ENCODE measurements at places on chromosomes 4 and X.

DNA sequence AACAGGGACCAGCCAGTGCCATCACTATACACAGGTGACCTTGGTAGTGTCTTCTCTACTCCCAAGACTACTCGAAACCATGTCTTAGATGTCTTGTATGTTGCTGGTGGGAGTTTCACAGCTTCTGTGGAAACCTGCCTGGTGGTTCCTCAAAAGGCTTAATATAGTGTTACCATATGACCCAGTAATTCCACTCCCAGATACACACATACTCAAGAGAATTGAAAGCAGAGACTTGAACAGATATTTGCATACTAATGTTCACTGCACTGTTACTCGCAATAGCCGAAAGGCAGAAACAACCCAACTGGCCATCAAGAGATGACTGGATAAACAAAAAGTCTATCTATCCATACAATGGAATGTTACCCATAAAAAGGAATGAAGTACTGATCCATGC, 3.1 kb downstream of the TFDP3 start:
- DNase-seq, result no peak

- DNase-seq, result no peak
Observed at GRCh38 chrX:17798921-17799320, 61.6 kb downstream of the SCML1 start.

DNA sequence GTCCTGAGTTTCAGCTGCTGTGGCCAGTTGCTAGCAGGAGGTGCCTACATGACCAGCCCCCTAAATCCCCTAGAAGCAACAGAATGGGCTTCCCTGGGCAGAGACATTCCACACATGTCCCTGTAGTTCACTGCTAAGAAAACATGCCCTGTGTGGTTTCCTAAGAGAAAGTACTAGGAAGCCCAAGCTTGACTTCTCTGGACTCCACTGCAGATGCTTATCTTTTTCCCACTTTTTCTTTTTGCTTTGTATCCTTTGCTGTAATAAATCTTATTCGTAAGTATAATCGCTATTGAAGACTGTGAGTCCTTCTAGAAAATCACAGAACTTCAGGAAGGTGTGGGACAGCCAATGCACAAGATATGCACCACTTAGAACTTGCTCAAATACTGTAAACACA, 15.6 kb downstream of the RPGR start:
- no peak for DNase-seq

DNA sequence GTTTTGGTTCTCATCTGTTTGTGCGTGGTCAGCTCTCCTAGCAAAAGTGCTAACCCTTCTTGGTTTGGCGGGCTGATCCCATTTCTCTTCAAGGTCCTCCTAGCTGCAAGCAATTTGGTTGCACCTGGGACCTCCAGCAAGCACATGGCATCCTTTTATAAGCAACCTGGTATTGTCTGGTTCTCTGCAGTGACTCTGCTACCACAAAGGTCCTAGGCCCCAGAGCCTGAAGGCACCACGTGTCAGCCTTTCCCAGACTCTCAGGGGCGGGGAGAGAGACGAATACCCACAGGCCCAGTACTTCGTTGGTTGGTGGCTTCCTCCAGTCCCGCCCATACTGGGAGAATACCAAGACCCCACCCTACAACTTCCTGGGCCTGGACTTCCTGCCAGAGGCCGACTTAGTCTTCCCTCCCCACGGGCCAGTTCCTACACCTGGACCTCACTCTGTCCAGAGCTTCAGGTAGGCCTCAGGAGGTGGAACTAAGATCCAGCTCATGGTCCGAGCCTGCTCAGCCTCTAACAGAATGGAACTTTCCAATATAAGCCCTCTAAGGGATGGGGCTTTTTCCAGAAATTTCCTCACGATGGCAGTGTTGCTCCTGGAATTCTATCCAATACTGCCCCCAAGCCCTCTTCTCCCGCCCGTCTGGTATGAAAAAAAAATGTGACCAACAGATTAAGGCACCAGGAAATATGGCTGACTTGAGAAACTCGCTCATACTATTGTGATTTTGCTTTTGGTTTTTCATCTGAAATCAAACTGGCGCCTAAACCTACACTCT, 192.5 kb upstream of the STK26 start:
- peak; percentile 91 for DNase-seq

DNA sequence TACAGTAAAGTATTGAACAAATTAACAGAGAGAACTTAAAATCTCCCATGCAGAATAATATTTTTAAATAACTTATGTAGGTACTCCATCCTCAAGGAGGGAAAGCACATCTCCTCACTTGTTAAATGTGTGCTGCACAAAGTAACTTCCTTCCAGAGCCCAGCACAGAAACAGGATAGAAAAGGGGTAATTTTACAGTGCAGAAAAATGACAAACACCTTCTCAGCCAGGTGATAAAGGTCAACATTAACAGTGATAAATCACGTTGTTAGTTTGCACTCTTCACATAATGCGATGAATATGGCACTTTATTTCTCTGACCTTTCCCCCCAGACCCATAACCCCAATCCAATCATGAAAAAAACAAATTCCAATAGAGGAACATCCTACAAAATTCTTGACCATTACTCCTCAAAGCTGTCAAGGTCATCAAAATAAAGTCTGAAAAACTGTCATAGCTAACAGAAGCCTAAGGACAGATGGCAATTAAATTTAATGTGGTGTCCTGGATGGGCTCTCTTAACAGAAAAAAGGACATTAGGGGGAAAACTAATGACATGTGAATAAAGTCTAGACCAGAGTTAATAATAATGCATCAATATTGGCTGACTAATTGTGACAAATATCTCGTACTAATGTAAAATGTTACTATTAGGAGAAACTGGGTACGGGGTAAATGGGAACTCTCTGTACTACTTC, 547.4 kb upstream of the AGA start:
- no peak for DNase-seq

DNA sequence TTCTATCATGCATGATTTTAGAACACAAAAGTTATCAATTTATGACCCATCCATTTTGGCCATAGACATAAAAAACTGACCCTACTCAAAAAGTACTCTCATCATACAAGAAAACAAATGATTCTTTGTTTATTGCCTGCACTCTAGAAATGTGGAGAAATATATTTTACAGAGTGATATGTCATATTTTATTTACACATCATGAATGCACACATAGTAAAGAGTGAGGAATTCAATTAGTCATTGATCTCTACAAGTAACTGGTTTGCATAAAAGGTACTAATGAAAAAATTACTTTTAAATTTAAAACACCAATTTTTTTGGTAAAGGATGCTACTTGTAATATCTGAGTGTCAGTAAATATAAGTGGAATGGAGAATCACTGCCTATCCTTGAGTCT, 242.5 kb upstream of the FAT4 start:
- no peak for DNase-seq

DNA sequence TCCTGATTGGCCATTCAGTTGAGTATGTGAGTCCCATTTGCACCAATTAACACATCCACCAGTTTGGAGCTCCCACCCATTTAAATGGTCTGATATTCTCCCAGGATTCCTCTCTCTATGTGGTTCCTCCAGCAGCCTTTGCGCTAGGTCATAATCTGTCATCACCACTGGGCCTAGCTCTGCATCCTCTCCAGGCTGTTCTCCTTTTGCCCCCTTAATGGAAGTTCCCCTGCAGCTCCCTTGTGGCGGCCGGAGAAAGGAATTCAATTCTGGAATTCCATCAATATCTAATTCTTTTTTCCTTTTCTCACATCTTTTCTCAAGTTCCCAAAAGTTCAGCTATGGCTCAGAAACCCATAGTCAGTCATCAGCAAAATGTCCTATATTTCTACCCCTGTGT, 2184.4 kb upstream of the AGA start:
- DNase-seq, result peak; percentile 13

DNA sequence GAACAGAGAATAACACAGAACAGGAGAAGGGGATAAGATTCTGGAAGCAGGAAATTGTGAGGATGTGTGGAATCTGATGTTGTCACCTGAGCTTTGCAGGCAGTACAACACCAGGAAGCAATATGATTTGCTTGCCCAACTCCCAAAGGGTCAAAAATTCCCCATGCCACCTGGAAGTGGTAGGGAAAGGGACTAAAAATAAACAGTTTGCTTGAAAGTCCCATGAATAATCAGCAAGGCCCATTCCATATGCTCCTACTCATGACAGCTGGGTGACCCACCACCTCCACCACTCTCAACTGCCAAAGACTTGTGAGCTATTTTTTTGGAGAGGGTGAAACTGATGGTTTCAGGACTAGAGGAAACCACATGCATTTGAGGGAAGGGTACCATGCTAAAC, 168.4 kb downstream of the KCNIP4 start:
- DNase-seq, result no peak

GRCh38 chr4:106011387-106011786, 116.1 kb downstream of the NPNT start:
- no peak for DNase-seq

DNA sequence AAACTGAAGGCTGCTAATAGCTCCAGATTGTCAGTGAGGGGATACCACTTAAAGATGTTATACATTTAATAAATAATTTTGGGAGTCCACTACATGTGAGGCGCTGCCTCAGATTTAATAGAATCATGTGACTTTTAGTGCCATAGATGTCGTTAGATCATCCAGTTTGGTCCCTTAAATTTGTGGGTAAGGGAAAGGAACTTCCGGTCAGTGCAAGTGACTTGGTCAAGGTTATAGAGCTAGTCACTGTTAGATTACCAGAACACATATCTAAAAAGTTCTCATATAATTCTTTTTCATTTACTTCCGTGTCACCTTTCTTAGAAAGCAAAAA, 529 bp upstream of the UBA6 start:
- no peak for DNase-seq

DNA sequence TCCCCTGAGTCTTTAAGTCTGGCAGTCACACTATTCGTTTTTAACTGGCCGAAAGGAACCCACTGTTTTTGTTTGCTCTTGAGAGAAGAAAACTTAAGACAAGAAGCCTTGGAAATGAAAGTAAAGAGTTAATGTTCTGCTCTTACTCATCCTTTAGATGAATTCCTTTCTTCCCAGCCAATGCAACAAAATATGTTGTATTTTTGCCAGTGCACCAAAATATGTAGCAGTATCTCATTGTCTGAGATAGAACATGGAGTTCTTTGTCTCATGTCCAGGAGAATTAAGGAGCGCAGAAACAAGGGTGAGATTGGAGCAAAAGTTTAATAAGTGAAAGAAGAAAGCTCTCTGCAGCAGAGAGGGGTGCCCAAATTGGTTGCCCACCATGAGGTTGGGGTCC, 12.2 kb downstream of the TENT5D start:
- DNase-seq, result no peak

DNA sequence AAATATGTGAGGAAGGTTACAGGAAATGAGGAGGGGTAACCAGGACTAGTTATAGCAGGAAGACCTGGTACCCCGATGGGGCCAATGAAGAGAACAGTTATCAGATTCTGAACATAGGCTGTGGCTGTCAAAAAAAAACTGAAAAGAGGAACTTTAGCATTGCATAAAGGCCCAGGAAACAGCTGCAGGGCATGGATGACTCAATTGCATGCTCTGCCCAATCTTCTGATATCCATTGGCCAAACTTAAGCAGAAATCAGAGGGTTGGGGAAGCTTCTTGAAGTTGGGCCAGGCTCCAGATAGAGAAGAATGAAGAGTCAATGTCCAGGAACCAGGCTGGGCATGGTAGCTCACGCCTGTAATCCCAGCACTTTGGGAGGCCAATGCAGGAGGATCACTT, 1222.4 kb upstream of the PRKX start:
- peak; percentile 88 for DNase-seq

DNA sequence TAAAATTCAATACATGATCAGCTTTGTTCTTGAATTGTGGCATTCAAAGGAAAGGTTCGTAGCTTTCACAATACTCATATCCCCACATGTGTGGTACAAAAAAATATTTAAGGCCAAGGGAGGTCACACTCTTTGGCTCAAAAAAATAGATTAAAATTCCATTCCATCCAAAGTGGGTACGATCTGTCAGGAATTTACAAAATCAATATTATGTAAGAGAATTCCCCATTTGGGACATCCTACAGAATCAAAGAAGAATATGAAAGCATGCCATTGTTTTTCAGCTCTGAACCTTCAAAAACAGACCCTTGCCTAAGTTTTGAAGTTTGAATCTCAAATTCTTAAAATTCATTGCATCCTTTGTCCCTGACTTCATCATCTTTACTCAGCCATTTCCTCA, 85.8 kb downstream of the MID1 start:
- no peak for DNase-seq

- DNase-seq, result peak; percentile 23
Observed at GRCh38 chr4:121176082-121176934, 12.2 kb upstream of the TNIP3 start.

DNA sequence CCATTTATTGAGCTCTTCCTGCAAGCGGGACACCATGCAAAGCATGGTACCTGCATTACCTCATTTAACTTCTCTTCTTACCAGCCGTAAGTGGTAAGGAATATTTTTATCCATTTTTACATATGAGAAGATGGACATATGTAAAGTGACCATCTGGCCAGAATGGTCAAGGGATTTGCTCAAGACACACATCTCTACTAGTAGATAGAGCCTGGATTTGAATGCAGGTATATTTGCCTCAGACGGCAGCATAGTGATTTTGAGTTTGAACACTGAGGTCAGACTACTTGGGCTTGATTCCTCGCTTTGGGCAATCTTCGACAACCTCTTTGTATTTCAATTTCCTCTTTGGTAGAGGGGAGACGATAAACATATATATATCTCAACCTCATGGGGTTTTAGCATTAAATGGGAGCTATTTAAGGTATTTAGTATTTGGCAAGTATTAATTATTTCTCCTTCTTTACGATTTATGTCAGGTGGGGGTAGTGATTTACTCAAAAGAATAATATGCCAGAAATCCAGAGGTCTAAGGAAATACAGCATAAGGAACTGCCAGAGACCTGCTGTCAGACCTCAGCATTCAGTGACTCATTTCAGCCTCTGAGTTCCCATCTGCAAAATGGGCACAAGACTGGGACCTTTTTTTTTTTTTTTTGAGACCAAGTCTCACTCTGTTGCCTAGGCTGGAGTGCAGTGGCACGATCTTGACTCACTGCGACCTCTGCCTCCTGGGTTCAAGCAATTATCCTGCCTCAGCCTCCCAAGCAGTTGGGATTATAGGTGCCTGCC, 34.6 kb upstream of the CHRNA9 start:
- no peak for DNase-seq

GRCh38 chrX:120428309-120428708, 40.8 kb downstream of the LAMP2 start:
- no peak for DNase-seq

DNA sequence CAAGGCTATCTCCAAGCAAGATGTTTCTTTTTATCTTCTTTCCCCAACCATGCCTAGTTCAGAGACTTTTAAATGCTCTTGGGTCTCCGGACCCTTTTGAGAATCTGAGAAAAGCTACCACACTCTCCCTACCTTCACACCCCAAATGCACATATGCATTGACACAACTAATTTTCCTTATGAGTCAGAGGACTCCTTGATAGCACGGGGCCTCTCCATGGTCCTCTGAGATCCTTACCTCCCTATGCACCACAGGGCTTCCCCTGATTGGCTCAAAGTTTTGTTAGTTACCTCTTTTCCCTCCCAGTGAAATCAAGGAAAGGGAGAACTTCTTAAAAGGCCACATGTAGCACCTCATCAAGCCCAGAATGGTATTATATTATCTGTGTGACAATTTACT, 86.8 kb upstream of the ATP6AP2 start:
- DNase-seq, result no peak

GRCh38 chrX:150410513-150410912, 47.4 kb downstream of the MAMLD1 start:
- DNase-seq, result peak; percentile 8

- DNase-seq, result no peak
Observed at GRCh38 chr4:70473679-70474078, 1.7 kb downstream of the MUC7 start.
